ENCODE measurements at places on chromosomes 4 and X.

GRCh38 chr4:56540826-56541225 is 35.2 kb downstream of the ARL9 start:
- DNase-seq, result no peak

DNA sequence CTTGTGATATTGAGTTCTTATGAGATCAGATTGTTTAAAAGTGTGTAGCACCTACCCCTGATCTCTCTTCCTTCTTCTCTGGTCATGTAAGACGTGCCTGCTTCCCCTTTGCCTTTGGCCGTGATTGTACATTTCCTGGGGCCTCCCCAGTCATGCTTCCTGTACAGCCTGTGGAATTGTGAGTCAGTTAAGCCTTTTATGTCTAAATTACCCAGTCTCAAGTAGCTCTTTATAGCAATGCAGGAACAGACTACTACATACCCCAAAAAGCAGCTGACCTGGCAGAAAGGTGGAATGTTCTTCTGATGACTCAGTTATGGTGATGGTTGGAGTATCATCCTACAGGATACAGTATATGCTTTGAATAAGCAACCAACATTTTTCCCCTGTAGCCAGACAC is 11.4 kb upstream of the MCUB start:
- no peak for DNase-seq

DNA sequence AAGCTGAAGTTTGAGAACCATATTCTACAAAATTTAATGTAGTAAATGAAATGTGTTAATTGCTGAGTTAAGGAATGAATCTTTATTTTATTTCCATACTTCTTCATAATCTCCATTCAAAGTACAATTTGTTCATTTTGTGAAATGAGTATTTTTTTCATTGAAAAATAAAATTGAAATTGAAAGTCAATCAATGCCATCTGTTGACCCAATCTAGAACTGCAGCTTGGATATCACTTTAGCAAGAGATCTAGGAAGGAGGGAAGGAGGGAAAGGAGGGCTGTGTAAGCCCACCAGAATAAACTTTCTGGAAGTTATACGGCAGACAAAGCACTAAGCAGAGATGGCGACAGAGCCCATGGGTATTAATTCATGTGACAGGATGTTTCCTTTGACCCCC is 128.4 kb downstream of the ZMAT1 start:
- no peak for DNase-seq

DNA sequence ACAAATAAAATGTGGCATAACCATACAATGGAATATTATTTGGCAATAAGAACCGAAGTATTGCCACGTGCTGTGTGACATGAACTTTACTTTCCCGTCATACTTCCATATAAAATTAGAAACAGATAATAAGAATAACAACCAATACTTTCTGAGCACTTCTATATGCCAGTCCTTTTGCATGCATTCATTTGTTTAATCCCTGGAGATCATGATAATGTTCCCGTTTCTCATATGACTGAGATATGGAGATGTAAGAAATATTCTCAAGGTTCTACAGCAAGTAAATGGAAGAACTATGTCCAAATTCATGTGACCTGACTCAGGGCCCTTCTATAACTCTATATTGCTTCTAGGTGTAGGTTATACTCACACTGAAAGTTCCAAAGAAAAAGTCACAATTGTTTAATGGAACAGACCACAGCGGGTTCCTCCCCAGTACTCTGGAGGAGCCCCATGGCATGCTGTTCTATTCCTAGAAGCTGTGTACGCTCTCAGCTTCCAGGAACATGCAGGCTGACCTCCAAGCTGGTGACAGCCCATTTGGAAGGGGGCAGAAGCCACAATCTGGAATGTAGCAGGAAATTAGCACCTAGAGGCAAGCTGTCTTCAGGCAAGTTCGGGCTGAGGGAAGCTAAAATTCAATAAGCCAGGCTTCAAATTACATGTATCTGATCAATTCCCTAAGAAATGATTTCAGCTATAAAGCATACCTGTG is 31.5 kb downstream of the QDPR start:
- no peak for DNase-seq

DNA sequence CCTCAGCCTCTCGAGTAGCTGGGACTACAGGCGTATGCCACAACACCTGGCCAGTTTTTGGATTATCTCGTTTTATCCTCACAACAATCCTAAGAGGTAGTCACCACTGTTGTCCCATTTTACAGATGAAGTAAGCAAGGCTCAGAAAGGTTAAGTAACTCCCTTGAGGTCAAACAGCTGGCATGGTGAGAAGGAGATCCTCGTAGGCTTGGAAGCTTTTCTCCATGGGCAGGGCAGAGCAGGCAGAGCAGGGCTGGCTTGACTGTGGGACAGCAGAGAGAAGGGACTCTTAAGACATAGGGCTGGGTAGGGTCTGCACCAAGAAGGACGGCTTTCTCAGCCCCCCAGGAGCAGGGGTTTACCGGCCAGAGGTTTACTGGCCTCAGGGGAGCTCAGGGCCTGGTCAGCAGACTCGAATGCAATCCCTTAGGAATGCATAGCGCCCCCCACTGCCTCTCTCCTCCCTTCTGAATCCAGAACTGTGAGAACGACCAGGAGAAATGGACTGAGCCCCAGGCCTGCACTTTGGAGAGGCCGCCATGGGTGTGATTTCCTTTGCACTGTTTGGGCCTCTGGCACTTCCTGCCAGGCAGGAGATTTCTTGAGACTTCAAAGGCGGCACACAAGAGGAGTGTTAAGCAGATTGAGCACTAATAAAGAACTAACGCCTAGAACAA is 14.0 kb upstream of the CDKN2AIP start:
- peak; percentile 11 for DNase-seq

DNA sequence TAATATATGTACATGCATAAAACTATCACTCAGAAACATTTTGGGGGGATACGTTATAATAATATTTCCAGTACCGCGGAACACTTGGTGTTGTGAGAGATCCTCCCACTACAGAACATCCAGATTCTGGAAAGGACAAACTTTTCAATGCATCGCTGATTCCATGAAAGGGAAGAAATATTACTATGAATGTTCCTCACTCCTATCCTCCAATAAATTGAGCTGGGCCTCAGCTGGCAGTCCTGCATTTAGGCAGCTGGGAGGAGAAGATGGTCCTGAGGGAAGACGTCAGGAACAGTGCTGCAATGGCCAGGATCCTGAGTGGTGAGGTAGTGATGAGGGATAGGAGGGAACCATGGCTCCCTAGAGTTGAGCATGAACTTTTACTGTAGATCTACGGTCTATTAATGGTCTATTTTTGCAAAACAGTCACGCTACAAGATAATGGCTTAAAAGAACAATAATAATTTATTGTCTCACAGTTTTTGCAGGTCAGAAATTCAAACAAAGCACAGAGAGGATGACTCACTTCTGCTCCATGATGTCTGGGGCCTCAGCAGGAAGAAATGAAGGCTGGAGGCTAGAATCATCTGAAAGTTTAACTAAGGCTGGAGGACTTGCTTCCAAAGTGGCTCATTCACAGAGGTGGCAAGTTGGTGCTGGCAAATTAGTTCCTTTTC is 538.1 kb downstream of the STIM2 start:
- DNase-seq, result no peak

DNA sequence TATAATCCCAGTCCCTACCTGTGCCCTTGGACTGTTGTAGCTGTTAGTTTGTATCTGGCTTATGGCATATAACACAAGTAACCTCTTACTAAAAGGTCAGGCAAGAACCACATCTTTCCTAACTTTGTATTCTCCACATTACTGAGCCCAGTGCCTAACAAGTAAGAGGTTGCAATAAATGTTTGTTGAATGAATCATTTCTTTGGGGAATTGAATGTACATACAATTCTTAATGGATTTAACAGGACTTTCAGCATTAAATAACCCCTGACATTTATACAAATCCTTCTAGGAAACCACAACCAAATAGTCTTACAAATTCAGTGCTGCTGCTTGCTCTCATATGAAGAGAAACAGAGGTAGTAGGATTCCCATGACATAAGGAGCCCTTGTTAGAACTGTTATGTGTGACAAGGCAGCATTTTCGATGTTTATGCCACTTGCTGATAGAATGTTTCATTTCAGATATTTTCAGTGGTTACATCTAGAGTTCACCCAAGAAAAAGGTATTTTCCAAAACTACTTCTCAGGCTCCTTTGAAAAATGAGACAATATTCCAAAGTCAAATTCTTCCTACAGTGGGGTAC is 62.0 kb downstream of the MBNL3 start:
- DNase-seq, result no peak

GRCh38 chrX:107599450-107599861 is 28.9 kb upstream of the PRPS1 start:
- no peak for DNase-seq

GRCh38 chrX:108557580-108557979 is 117.9 kb downstream of the COL4A5 start:
- no peak for DNase-seq

DNA sequence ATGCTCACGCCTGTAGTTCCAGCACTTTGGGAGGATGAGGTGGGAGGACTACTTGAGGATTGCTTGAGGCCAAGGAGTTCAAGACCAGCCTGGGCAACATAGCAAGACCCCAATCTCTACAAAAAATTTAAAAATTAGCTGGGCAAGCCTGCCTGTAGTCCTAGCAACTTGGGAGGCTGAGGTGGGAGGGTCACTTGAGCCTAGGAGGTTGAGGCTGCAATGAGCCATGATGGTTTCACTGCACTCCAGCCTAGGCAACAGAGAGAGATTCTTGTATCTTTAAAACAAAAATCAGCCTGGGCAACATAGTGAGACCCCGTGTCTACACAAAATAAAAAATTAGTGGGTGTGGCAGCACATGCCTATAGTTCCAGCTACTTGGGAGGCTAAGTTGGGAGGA is 1.9 kb downstream of the ZNF41 start:
- DNase-seq, result no peak

- no peak for DNase-seq
Observed at GRCh38 chr4:12658146-12658545, 826.0 kb downstream of the RAB28 start.

DNA sequence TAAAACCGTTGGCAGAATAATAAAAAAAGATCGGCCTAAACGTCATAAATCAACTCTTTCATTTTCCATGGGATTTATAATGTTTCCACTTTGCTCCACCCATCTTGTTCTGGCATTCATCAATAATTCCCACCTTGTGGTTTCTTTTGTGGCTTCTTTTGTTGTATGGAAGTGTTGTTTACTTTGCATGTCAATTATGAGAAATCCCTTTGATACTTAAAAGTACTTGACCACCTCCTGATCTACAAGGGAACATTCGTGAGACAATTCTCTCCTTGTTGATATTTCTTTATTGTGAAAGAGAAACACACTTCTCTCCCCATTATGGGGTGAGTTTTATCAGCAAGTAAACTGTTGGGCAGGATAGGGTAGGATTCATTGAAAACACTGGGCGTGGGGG is 2.8 kb downstream of the AMELX start:
- DNase-seq, result no peak

DNA sequence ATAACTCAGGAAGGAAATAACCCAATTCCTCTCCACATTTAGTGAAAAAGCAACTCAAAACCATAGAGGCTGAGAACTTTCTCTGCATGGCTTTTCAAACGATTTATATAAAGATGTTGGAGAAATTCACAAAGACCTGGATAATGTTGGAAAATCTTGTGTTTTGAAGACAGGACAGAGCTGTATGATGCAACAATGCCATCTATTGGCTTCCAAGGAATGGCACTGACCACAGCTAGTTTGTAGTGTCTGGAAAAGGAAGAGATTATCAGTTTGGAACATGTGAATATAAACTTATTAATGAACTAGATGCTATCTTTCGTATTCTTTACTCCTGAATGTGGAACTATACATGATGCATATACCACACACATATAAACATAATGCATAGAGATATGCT is 503.6 kb downstream of the IL1RAPL1 start:
- no peak for DNase-seq

GRCh38 chrX:57737881-57738280 is 57.8 kb upstream of the NLRP2B start:
- no peak for DNase-seq

DNA sequence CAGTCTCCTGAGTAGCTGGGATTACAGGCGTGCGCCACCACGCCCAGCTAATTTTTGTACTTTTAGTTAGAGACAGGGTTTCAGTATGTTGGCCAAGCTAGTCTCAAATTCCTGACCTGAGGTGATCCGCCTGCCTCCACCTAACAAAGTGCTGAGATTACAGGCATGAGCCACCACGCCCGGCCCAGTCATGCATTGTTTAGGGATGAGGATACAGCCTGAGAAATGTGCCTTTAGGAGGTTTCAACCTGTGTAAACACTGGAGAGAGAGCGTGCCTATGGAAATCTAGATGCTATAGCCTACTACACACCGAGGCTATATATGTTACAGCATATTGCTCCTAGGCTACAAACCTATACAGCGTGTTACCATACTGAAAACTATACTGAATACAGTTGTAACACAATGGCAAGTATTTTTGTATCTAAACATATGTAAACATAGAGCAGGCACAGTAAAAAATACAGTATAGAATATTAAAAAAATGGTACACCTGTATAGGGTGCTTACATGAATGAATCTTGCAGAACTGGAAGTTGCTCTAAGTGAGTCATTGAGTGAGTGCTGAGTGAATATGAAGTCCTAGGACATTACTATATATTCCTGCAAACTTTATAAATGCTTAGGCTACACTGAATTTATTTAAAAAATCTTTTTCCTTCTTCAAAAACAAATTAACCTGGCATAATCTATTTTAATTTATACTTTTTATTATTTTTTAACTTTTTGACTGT is 588.2 kb upstream of the ADGRL3 start:
- no peak for DNase-seq

GRCh38 chr4:52037689-52038102 is 403 bp downstream of the SGCB start:
- peak; percentile 19 for DNase-seq

DNA sequence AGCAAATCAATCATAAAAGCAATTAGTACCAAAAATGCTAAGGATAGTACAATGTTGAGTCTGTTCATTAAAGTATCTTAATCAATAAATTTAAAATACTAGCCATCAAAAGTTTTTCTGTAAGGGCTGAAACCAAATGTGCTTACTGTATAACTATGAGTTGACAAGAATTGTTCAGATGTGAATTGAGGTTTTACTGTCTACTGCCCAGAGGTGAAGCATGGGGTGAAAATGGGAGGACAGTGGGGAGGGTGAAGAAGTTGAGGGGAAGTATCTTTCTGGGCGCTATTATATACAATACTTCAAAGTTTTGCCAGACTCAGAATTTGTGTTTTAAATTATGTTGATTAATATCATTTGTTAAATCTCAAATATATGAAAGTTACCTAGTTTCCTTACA is 4.1 kb upstream of the PPBP start:
- no peak for DNase-seq

DNA sequence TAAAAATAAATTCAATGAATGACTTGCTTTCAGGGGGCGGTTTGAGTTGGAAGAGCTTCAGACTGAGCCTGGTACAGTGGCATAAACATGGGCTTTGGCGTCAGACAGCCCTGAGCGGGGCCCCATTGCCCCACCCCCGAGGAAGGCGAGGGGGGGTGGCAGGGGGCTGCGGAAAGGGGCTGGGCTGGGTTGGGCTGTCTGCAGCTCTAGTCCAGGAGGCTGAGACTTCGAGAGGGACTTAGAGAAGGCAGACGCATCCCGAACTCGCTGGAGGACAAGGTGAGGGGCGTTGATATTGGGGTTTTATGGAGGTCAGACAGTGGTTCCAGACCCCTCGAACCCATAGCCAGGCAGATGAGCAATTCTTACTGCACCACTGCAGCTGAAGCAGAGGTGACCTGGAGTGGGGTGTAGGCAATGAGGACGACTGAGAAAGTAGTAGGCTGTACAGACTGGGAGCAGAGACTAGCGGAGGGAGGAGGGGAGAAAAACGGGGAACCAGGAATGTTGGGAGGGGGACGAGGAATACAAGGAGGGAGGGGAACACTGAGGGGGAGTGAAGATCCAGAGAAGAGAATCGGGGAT is at the start of gene MAGED2:
Gene MAGED2, plus strand, starts transcription at position 222 of the 585 bp plus-strand sequence. CDS start 1,587 bp downstream, outside the sequence.
- peak; percentile 22 for DNase-seq

- no peak for DNase-seq
Observed at GRCh38 chr4:139137763-139138162, 39.3 kb downstream of the ELF2 start.

All from activated naive CD8-positive, alpha-beta T cell treated with anti-CD3 and anti-CD28 coated beads, Interleukin-2, amount 50 U/mL, for 24 hours (primary cell).